Foreskin keratinocyte (primary cell): ENCODE measurements at places on chromosomes 1 and 21.

DNA sequence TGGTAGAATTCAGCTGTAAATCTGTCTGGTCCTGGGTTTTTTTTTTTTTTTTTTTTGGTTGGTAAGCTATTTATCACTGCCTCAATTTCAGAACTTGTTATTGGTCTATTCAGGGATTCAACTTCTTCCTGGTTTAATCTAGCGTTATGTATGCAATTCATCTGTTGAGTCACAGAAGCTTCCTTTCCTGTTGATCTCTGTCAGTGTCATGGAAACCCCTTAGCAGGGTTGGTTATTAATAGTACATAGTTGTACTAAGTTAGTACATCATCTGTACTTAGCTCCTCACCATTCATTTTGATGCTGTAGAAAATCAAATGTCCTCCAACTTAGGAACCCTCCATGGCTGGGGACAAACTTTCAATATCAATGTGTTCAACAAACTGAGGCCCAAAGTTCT is 51.0 kb upstream of the BARHL2 start:
- no peak for DNase-seq

DNA sequence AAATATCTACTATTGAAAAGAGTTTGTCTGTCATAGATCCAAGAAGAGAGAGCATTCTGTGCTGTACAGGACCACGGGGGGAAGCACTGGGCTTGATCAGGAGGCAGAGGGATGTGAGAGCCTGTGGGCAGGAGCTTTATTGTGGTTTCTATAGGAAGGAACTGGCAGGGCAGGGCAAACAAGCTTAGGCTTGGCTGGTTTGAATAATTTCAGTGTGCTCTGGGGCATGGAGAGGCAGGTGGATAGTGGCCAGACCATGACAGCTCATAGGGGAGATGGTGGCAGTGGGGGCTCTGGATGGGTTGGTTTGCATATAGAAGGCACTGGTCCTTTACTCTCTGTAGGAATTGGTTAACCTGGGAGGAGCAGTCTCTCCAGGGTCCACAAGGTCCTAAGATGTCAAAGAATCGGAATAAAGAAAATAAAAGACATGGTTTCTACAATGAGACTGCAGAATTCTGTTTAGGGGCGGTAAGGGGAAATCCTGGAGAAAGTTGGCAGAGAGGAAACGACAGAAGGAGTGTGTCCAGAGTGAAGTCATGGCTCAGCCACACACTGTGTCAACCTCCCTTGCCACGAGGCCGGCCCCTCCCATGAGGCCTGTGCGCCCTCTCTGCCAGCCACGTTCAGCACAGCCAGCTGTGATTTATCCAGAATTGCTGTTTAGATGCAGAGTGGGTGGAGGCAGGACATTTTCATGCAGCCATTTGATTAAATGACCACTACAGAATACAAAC is 81.7 kb upstream of the PGBD5 start:
- peak; percentile 70 for DNase-seq

GRCh38 chr21:15023776-15024175 is 41.0 kb downstream of the NRIP1 start:
- DNase-seq, result no peak

- peak; percentile 94 for DNase-seq
These were observed 14.9 kb downstream of the MAP3K7CL start for GRCh38 chr21:29145354-29145782.

- peak; percentile 69 for DNase-seq
These were observed 11.7 kb downstream of the PDIK1L start for GRCh38 chr1:26122988-26123973.

DNA sequence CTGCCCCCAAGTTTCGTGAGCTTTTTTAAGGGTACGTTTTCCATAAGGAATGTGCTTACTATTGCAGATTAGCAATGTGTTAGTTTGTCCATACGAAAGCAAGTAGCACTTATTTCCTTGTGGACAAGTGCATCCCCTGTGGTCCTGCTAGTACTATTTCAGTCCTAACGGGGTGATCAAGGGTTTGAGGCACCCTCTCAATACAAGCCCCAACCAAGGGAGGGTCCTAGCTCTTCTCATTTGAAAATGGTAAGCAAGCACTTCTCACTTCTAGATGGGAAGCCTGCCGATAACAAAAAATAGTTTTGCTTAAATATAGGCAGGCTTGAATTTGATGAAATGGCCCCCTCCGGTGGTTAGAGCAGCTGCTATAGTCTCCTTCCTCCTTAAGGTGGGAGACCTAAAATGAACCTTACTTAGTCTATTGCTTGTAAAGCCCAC is 64.0 kb upstream of the HMCN1 start:
- DNase-seq, result peak; percentile 45

- DNase-seq, result peak; percentile 16
These were observed 19.7 kb upstream of the ALDH9A1 start for GRCh38 chr1:165717918-165718515.

GRCh38 chr1:46690931-46691421 is 19.3 kb downstream of the TEX38 start:
- no peak for DNase-seq

DNA sequence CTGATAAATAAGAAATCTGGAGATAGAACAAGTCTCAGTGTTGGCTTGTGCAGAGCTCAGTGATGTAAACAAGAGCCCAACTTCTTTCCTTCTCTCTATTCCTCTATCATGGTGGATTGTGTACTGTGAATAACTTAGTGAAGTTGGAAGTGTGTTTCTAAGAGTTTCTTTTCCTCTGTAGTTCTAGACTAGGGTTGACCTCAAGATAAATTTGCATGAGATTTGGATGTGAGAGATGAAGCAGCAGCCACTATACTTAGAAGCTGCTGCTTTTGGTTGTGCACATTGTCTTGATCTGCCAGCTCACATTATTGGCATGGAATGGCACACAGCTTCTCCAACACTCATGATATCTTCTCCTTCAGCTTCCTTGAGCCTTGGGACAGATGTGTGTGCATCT is 198.9 kb upstream of the ZP4 start:
- DNase-seq, result no peak

DNA sequence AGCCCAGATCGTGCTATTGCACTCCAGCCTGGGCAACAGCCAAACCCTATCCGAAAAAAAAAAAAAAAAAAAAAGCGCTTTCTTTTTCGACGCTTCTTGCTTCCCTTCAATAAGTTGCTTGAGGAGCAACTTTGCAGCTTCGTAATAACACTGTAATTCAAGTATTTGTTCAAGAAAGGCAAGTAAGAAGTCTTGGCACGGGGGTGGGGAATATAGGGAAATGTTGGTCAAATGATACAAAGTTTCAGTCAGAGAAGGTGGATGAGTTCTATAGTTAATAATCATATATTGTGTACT is 871 bp upstream of the PSMA5 start:
- no peak for DNase-seq

DNA sequence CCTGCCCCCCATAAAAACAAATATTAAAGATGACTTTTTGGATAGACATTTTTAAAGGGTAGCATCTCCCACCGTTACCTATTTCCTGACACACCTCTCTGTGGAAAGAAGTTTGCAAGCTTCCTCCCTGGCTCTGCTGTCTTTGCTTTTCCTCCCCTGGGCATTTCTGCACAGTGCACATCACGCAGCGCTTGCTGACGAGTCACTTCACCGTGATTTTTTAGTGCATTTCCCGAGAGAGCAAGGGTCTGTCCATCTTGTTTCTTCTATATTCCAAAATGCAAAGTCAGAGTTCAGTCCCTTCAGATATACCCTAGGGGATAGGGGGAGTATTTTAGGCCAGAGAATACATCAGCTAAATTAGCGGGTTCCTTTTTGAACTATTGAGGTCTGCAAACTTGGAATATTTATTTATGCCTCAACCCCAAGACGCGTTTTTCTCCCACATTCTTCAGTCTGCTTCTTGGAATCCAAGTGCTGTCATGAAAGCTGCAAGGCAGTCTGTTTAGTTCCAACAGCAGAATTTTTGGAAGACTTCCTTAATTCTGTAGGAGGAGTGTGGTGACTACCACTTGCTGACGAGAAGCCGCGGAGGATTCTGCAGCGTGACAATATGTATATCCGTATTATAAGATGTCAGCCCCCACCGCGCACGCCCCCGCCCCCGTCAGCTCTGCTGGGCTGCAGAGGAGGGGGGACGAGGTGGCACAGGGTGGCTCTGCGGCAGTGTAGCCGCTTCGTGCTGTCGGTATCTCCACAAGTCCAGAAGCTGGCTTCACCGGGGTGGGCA is 22.4 kb downstream of the SMYD2 start:
- no peak for DNase-seq

GRCh38 chr1:83790446-83790845 is 208.5 kb downstream of the TTLL7 start:
- DNase-seq, result no peak

- no peak for DNase-seq
These were observed 12.5 kb downstream of the MECR start for GRCh38 chr1:29218223-29218622.

DNA sequence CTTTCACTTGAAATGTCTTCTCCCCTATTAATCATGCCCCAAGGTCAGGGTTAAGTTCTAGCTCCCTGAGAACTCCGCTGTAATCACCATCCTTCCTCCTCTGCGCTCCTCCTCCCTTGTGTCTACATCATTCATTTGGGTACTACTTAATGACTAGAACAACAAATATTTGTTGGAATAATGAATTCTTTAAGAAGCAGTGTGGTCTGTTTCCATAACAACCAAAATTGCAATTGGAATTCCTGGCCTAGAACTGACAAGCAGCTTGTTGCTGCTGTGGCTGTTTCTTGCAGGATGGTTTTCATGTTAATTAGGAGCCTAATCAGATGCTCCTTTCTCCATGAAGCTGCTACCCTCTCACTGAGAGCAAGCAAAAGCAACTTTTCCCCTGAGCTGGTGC is 192.5 kb downstream of the ZZZ3 start:
- peak; percentile 32 for DNase-seq

- no peak for DNase-seq
These were observed 10.1 kb upstream of the EDN2 start for GRCh38 chr1:41494351-41495209.

- DNase-seq, result no peak
These were observed 10.3 kb upstream of the LEFTY1 start for GRCh38 chr1:225899044-225899925.

GRCh38 chr1:25586181-25586588 is 30.4 kb upstream of the MAN1C1 start:
- DNase-seq, result no peak

GRCh38 chr1:87204921-87205320 is 123.8 kb upstream of the LMO4 start:
- DNase-seq, result no peak
